Activated T-helper 1 cell treated with Interleukin-2 at 50 U/mL for 16 hours (primary cell): ENCODE measurements at places on chromosomes 5 and 9.

DNA sequence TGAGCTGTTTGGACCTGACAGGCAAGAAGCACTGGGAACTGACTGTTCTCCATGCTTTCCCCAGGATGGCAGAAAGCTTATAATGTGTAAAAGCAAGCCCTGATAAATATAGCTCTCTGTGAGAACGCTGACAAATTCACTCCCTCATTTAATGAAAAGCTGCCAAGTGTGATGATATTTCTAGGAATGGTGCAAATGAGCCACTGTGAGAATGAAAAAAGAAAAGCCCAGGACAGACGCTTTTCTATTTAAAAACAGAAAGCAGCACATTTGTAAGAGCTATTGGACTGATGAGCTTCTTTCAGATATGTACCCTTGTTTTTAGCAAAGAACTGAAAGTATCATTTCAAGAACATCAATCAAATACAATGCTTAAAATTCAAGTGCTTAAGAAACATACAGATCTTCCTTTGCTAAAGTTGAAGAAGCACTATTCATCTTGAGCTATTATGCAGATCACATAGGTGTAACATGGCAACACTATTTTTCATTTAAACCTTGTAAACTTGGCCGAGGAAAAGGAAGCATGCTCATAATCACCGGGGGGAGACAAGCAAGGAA, 842.6 kb upstream of the ACO1 start:
- DNase-seq = no peak

DNA sequence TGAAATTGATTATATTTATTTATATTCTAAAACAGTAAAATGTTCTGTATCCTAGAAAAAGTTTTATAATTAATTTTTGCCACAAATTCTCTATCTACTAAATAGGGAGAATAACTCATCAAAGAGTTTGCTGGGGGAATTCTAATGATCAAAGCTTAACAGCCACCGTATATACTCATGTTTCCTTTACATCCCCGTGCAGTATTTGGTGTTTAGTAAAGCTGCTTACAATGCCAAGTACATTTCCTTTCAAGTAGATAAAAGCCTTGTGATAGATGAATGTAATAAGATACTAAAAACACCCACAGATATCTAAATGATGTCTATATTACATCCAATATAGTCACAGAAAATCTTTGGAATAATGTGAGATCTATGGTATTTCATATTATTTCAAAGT, 312.2 kb downstream of the HCN1 start:
- DNase-seq = no peak

DNA sequence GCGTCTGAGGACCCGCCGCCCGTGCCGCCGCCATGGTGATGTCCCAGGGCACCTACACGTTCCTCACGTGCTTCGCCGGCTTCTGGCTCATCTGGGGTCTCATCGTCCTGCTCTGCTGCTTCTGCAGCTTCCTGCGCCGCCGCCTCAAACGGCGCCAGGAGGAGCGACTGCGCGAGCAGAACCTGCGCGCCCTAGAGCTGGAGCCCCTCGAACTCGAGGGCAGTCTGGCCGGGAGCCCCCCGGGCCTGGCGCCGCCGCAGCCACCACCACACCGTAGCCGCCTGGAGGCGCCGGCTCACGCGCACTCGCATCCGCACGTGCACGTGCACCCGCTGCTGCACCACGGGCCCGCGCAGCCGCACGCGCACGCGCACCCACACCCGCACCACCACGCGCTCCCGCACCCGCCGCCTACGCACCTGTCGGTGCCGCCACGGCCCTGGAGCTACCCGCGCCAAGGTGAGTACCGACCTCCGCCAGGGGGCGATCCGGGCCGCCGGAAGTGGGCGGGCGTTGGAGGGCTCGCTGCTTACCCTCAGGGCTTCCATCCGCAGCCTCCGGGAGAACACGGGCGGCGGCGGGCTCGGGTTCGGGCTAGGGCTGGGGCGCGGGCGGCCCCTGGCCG, 8.5 kb downstream of the PRR7 start:
- peak; percentile 89 for DNase-seq

GRCh38 chr5:120532835-120533234, 68.7 kb downstream of the PRR16 start:
- no peak for DNase-seq

DNA sequence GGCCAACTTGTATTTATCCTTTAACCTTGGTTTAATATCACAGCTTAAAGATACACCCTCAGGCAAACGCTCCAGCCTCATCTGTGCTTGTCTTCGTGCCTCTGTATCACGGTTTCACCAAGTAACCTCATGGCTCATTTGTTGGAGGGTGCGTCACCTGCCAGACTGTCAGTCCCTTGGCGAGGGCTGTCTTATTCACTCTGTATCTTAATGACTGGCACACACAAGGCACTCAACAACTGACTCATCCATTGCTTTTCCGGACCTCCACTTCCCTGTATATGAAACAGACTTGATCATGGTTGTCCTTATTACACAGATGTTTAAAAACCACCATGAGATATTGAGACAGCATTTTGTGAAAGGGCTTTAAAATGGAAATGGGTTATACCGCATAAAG, 28.0 kb downstream of the LCP2 start:
- DNase-seq = no peak

DNA sequence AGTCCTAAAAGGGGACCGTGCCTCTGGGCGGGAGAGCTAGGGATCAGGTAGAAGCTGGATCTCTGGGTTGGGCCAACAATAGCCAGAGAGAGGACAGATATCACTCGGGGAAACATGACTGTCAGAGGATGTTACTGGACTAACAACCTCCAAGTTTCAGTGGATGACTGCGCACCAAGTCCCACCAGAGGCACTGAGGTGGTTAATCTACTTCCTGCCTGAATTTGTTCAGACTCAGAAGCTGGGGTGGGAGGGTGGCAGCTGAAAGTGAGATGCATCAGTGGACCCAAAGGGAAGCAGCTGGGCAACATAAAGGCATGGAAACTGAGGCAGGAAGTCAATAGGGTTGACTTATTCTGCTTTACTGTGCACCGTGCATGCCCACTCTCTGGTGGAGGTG, 130.1 kb upstream of the SLC44A1 start:
- DNase-seq = no peak

- peak; percentile 16 for DNase-seq
Observed at GRCh38 chr9:112487008-112487798, 576 bp downstream of the KIAA1958 start.

GRCh38 chr5:111699324-111699723, 57.7 kb downstream of the NREP start:
- DNase-seq = no peak

GRCh38 chr9:20473515-20474013, 148.7 kb downstream of the MLLT3 start:
- DNase-seq = no peak

GRCh38 chr9:93642961-93643360, 66.6 kb downstream of the PHF2 start:
- DNase-seq = no peak

GRCh38 chr5:51398875-51399642, 15.8 kb downstream of the ISL1 start:
- DNase-seq = no peak

- DNase-seq = no peak
Observed at GRCh38 chr9:18208166-18209059, 265.5 kb upstream of the ADAMTSL1 start.

DNA sequence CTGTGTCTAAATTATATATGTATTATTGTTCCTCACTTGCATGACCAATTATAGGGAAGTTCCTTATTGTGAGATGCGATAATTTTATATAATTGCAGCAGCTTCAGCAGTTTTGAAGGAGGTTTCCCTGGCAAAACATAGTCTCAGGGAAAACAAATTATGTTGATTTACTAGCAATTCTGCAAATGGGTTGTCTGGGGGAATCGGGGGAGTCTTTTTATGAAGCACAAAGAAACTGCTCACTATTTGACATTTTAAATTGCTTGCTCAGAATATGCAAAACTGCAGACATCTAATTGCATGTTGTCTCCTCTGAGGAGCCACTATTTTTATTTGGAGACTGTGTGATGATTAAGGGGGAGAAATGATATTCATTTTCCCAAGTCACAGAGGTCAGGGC, 361.6 kb downstream of the YTHDC2 start:
- no peak for DNase-seq

DNA sequence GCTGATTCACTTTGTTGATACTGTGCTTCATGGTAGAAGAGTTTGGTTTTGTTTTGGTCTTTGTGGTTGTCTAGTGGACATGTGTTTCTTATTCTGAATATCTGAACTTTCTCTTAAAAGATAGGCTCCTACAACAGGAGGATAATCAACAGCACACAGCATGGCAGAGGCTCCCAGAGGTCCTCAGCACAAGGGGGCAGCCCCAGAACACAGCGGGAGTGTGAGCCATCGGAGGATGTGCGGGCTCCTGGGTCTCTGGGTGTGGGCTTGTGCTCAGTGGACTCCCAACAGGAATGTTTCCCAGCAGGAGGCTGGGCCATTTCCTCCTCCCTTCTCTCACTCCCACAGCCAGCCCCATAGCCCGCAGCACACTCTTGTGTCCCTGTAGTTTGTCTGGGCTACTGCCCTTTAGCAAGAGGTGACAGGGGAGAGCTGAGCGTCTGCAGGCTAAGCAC, 164.3 kb upstream of the OTULINL start:
- DNase-seq = no peak

DNA sequence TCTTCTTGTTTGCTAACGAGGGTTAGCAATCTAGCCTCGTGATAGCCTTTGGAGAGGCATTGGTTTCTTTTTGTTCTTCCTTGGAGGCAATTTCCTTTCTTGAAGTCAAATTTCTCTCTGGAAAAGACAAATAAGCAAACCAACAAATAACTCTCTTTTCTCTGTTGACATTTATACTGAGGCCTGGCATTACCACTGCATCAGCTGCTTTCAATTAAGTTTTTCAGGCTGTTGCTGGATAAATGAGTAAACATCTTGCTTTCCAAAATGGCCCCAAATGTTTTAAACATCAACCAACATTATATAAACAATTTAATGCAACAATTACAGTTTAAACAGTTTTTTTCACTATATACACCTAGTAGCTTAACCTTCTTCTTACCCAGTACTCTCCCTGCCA, 264.4 kb downstream of the HTR1A start:
- DNase-seq = no peak

- no peak for DNase-seq
Observed at GRCh38 chr5:1056611-1057484, 48.2 kb downstream of the NKD2 start.

DNA sequence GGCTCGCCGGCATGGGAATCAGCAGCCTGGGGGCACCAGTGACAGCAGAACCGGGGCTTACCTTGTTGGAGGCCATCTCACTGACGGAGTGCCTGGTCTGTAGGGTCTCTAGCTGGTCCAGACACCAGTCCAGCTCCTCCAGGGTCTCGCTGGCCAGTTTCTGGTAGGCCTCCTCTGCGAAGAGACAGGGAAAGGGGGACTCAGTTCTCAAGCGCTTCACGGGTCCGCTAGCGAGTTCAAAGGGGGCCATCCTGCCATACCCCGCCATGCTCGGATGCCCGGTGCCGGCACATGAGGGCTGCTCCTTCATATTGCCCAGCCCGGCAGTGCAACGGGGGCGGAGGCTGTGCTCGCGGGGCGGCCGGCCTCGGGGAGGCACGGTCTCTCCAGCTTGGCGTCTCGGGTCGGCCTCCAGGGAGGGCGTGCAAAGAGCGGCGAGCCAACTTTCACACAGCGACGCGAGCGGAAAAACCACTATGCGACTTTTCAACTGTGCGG, 456.0 kb downstream of the RAB3C start:
- DNase-seq = no peak

DNA sequence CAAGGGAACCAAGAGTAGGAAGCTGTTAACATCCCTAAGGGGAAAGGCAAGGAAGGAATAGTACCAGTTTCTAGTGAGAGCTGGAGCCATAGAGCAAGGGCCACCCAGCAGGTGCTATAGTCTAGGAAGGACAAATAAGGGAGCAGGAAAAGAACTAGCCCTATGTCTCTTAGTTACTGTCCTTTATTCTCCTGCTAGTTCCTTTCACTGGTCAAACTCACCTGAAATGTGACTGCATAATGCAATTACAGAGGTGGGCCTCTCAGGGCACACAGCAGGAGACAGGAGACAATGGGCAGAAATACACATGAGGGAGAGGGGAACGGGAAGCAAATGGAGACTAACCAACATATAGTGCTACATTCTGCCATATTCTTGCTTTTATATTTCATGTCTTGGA, 26.7 kb upstream of the FRMPD1 start:
- no peak for DNase-seq

- DNase-seq = no peak
Observed at GRCh38 chr5:133738271-133738670, 125.9 kb upstream of the FSTL4 start.

- DNase-seq = peak; percentile 35
Observed at GRCh38 chr5:146751781-146752401, 126.7 kb downstream of the PPP2R2B start.

GRCh38 chr9:36893184-36893583, 140.9 kb downstream of the PAX5 start:
- no peak for DNase-seq

GRCh38 chr9:133726401-133727276, 11.5 kb downstream of the SARDH start:
- DNase-seq = peak; percentile 46

DNA sequence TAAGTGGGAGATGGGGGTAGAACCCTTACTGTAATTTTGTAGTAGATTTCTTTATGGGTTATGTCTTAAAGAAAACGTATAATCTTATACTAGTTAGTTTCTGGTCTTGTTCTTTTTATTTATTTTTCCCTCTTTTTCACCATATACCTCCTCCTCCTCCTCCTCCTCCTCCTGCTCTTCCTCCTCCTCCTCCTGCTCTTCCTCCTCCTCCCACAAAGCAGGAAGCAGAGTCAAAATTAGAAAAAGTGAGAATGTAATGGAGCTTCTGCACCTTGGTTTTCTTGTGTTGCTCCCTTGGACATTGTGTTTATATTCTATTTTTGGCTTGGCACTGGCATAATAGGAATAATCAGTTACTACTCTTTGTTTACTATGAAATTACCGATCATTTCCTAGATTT, 4.5 kb downstream of the MACIR start:
- no peak for DNase-seq

DNA sequence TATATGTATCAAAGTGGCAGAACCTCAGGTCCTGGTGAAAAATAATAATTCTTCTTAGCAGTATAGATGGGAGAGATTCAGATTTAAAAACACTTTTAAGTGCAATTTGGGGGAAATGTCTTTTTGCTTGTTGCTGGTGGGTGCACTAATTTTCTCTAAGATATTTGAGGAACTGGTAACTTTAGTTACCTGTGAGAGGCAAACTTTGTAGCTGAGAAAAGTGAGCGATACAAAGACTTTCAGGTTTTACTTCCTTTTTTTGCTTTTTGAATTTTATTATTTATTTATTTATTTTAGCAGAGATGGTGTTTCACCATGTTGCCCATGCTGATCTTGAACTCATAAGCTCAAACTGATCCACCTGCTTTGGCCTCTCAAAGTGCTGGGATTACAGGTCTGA, 303.1 kb upstream of the PTGER4 start:
- no peak for DNase-seq

GRCh38 chr5:9165546-9165945, 380.3 kb downstream of the SEMA5A start:
- DNase-seq = no peak

GRCh38 chr9:124038239-124038638, 26.7 kb downstream of the LHX2 start:
- DNase-seq = no peak
